MM.1S (cell line): ENCODE measurements at places on chromosomes 6 and 20.

DNA sequence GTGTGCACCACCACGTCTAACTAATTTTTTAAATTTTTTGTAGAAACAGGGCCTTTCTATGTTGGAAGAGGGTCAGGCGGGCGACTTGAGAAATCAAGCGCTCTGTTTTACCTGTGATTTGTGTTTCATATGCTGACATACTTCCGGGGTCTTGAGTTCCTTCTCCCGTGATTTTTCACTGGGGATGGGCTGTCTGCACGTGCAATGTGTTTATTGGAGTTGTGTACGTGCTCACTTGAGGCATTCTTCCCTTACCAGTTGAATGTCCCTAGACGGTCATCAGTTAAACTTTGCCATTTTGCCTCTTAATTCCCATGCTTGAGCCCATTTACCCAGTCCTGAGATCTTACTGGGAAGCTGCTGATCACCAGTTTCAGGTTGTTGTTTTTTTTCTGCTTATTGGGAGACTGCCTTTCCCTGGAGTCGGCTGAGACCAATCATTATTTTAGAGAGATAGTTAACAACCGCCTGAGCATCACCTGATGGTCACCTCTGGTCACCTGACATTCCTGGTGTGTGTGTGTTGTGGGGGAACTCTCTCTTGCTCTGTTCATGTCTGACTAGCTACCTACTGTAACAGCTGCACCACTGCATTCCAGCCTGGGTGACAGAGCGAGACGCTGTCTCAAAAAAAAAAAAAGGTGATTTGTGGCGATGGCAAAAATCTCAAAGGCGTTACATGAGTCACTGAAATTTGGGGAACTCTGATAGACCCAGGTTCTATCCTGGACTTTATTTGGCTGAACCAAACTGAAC is 34.8 kb upstream of the NCOA3 start:
- DNase-seq: no peak

GRCh38 chr6:6892744-6893583 is 214.8 kb upstream of the RREB1 start:
- DNase-seq: no peak

DNA sequence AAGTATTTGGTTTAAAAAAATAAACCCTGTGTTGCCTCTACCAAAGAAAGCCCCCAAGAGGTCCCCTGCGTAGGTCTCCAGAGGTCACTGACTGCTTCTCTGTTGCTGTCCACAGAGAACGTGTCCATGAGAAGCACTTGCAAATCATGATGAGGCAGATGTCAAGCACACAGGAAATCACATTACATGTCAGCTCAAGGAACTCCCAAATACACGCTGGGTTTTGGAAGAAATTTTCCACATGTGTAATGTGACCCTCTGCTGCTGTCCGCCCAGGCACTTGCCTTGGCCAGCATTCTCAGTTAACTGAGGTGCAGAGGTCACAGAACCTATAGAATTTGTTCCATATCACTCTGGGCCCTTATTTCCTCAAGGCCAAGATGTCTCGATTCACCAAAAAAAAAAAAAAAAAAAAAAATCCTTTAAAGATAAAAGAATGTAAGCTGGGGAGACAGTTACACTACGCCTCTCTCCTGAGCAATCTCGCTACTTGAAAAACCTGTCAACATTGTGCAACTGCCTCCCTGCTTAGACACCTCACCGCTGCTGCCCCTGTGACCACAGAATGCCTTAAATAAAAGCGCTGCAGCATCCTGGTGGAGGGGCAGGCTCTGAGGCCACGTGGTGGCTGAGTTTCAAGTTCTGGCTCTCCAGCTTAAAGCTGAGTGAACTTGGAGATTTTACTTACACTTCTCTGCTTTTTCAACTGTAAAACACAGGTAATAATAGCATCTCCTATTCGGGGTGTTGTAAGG is 42.3 kb downstream of the SLC22A23 start:
- DNase-seq: peak; percentile 52

GRCh38 chr6:135901774-135902524 is 50.4 kb downstream of the PDE7B start:
- no peak for DNase-seq

GRCh38 chr6:17700421-17701416 is 6.0 kb downstream of the NUP153 start:
- DNase-seq: no peak

- DNase-seq: no peak
These were observed 32.7 kb upstream of the NKX2-4 start for GRCh38 chr20:21430020-21430419.

DNA sequence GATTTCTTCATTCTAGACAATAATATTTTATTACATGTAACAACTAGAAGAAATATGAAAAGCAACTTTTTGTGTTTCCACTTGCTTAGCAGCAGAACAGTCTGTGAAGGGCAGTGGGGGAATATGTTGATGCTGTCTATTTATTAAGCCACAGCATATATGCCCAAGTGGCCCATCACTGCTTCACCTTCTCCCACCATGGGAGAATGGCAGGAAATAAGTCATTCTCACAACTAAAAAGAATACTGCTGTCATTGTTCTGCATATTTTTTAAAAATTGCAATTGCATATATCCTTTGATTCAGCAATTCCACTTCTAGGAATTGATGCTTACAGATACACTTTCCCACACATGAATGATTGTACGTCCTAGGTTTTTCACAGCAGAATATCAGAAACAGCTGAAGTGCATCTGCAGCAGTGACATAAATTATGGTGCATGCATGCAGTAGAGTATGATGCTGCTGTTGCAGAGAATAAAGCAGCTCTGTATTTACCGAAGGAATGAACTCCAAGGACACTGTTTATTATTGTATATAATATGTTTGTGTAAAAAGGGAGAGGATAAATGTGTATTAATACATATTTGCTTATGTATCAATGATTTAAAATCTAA is 26.8 kb downstream of the KIF3B start:
- DNase-seq: no peak

DNA sequence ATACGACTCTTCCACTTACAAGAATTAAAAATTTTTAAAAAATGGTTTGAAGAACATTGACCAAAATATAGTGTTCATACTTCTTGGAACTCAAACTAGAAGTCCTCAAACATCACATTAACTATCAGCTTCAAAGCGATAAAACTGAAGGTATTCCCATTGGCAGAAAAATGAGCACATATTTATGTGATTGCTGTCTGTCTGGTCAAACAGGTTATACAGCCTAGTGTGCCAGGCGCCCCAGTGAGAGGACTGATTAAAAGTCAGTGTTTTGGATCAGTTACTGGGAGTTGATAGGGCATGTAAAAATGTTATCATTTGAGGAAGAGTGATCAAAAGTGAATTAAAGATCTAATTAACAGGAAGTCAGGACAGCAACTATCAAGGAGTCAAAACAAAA is 738.8 kb downstream of the HDGFL1 start:
- DNase-seq: no peak

GRCh38 chr20:50592282-50593004 is 82.3 kb downstream of the PTPN1 start:
- DNase-seq: no peak

DNA sequence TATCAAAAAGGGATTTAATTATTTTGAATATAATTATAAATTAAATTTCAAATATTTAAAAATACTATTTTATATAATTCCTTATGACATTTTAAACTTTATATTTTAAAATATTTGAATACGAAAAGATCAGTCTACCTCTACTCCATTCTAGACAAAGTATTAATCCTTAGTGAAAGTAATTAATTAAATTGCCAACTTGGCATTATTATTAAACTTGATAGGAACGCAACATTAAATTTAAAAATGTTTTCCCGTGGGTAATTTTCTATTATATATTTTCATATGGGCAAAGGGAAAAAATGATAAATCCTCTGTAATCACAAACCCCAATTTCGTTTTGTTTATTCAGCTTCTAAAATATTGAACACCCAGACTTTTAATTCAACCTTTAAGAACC is 8.4 kb upstream of the FHL5 start:
- DNase-seq: no peak

DNA sequence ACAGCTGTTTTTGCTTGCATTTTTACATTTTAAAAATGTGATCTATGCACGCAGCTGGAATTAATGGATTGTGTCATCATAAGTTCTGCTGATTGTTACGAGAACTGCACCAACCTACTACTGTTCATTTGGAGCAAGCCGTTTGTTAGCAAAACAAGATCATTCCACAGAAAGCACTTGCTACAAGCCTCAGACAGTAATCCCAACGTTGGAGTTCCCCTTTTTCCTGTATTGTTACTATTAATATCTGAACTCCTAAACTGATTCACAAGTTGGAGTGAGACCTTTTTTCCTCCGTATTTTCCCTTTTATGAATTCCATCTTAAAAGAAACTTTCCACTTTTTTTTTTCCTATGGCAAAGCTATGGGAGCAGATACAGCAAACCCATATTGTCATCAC is 3.5 kb downstream of the TENT5A start:
- no peak for DNase-seq

GRCh38 chr6:111210194-111210728 is 123.0 kb downstream of the SLC16A10 start:
- peak; percentile 57 for DNase-seq

DNA sequence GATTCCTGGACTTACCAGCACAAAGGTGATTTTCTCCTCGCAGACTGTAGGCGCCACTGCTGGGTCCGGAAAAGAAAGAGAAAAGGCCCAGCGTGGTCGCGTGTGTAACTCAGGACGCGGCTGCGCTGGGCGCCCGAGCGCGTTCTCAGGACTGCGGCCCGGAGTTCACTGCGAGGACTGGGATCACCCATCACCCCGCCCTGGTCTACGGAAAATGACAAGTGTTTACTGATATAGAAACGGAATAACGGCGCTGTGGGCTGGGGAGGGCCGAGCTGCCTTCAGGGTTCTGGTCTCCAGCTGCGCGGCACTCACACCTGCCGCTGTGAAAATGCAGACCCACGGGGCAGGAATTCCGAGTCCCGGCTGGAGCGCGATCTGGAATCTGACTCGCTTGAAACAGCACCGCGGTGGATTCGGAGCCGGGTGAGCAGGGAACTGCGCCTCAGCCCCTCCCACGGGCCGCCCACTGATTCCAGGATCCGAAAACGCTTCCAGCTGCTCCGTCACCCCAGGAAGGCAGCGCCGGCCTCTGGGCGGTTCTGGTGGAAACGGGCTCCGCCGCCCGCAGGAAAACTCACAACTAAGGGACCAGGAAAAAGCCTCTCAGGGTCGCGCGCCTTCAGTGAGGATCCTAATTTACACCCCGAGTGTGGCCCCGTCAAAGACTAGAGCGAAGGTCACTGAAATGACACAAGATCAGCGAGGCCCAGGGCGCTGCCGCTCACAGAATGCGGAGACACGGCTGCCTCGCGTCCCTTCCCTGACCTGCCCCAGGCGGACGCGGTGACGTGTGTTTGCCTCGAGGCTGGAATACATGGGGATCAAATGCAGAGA is 34.5 kb downstream of the HLA-A start:
- peak; percentile 83 for DNase-seq

DNA sequence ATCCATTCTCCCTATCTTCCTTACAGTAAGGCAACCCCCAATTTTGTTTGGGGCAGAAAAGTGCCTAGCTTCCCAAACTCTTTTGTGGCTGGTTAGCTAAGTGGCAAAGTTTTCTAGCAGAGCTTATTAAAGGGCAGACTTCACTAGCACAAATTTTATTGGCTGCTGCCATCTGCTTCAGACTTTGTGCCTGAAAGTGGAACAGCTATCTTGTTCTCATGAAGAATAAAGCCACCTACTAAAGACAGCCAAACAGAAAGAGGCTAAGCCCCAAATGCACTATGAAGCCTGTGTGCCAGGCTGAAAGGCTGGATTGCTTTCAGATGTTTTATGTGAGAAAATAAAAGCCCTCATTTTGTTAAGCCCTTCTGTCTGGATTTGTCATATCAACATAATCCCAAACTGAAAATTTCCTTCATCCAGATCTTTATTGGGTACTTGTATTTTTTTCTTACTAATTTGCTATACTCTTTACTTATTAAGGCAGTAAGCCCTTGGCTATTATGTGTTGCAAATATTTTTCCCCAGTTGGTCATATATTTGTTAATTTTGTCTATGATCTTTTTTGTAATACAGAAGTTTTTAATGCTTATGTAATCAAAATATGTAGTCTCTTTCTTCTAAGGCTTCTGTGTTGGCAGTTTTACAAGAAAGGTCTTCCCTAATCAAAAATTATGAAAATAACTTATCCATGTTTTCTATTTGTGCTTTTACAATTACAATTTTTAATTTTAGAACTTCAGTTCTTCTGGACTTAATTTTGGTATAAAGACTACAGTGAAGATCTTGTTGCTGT is 191.1 kb downstream of the TASP1 start:
- no peak for DNase-seq

DNA sequence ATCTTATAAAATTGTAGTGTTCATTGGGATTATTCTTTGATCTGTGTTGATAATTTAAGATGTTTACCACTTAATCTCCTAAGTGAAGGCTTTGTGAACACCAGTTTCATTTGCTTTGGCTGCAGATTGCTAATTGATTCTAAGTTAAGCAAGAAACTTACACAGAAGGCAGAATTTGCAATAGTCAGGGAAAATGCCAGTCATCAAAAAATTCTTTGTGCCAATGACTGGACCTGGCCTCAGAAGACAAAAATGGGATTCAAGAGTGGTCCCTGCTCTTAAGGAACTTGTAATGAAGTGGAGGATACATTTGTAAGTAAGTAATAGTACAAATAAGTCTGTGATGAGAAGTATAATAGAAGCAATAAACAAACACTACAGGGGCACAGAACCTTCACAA is 63.3 kb upstream of the EXOC2 start:
- DNase-seq: no peak

- DNase-seq: peak; percentile 99
These were observed 362 bp downstream of the DUSP22 start for GRCh38 chr6:292506-293192.
